Left ventricle myocardium superior (tissue), 1 donor: ENCODE measurements at places on chromosomes 4 and X. TPM values are rescaled to one million over a fixed set of nuclear protein-coding genes. Genes with fewer than 3 reads are reported as not detected.
A peak's percentile ranks its signal among the peaks of the same experiment; 100 is the strongest.

Gene EGF
- total RNA-seq, result 12.3 TPM

Gene TCP11X2
- total RNA-seq, result not detected

Gene CHRDL1
- 4.4 TPM for total RNA-seq

Gene RP2
- total RNA-seq, result 3.1 TPM

Gene SPRY1
- 45.8 TPM for total RNA-seq

Gene FAM241A
- total RNA-seq, result 11.3 TPM

Gene ZNF81
- total RNA-seq, result 4.7 TPM

DNA sequence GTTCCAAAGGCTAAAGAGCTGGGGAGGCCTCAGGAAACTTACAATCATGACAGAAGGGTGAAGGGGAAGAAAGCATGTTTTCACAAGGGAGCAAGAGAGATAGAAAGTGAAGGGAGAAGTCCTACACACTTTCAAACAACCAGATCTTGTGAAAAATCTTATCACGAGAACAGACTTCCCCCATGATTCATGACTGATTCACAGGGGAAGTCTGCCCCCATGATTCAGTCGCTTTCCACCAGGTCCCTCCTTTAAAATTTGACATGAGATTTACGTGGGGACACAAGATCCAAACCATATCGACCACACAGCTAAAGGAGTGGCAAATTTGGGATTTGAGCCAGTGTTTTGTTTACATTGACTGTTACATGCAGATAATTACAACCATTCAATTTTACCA, 971.1 kb upstream of the HS3ST1 start:
- no peak for DNase-seq

GRCh38 chr4:77488882-77489281, 116.7 kb upstream of the CXCL13 start:
- no peak for DNase-seq

- no peak for DNase-seq
These were observed 856.0 kb downstream of the TRAM1L1 start for GRCh38 chr4:116229420-116229819.

GRCh38 chrX:97294041-97294440, 410.3 kb downstream of the RPA4 start:
- DNase-seq, result no peak

DNA sequence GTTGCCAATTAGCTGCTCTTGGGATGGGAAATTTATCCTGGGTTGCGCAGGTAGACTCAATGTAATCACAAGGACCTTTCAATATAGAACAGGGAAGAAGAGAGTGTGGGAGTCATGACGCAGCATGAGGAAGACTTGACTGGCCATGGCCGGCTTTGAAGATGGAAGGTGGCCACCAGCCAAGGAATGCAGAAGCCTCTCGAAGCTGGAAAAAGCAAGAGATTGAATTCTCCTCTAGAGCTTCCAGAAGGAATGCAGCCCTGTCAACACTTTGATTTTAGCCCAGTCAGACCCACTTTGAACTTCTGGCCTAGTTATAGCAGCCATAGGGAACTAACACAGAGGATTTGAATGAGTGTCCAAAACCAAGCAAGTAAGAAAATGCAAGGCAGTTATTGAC, 14.7 kb upstream of the SH3KBP1 start:
- peak; percentile 44 for DNase-seq

GRCh38 chr4:84327526-84327925, 171.6 kb downstream of the NKX6-1 start:
- DNase-seq, result no peak

DNA sequence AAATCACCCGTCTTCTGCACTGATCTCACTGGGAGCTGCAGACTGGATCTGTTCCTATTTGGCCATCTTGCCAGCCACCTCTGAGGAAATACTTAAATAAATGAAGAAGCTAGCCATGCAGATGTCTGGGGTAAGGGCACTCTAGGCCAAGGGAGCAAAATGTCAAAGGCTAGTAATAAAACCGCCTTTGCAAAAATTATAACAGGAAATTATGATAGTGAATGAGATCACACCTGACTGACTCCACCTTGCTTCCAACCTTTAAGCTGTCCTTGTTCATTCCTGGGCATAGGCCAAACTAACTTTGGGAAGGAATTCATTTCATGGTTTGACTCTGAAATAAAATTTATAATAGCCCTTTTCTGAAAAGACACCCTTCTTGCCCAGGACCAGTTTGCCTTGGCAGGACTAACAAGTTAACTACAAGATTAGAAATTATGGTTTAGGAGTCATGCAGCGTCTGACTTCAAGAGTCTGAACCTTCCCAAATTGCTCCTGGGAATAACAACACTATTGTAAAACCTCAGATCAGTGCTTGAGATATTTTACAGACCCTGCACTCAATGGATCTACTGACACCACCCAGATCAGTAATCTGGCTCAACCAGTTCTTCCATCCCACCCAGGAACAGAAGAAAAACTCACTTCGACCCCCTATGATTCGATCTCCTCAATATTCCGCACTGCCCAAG, 246.9 kb upstream of the HDX start:
- DNase-seq, result no peak

DNA sequence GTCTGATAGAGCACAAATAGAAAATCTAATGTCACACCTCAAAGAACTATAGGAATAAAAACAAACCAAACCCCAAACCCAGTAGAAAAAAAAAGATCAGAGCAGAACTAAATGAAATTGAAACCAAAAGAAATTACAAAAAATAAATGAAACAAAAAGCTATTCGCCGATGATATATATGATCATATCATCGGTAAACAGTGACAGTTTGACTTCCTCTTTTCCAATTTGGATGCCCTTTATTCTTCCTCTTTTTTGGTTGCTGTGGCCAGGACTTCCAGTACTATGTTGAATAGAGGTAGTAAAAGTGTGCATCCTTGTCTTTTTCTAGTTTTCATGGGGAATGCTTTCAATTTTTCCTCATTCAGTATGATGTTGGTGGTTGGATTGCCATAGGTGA, 215.3 kb upstream of the AR start:
- no peak for DNase-seq

GRCh38 chr4:3342182-3342854, 49.5 kb downstream of the RGS12 start:
- no peak for DNase-seq

DNA sequence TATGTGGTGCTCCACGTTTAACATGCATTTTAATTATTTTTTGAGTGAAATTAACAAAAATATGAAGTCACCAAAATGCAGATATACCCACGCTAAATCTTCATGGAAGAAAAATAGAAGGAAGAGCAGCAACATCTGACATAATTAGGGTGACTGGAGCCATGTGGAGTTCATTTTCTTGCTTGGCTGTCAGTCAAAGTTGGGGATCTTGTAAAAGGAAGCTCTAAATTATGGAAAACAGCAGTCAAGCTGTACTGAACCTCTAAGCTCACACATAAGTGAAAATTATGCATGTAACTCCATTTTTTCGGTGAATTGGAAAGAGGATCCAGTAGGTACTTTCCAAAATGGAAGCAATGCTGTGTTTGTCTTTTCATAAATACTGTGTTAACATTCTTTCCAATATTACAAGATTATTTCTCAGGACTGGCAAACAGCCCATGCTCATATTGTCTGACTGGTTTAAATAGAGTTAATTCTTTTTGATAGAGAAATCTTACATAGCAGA, 9.7 kb upstream of the PDGFC start:
- no peak for DNase-seq

DNA sequence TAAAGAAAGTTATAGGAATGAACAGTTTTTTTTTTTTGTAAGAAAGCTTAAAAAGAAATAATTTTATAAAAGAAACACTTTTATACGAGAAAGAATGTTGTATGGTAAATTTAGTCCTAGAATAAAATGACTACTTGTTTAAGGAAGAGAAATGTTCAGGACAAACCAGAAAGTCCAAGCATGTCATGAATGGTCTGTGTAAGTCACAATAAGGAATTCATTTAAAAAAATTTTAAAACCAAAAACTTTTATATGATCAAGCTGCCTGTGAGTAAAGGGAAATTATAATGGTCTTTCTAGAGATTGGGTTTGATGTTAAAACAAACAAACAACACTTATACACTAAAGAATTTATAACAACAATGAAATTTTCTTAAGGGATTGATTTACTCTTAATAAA, 858.9 kb upstream of the PCDH7 start:
- DNase-seq, result no peak

DNA sequence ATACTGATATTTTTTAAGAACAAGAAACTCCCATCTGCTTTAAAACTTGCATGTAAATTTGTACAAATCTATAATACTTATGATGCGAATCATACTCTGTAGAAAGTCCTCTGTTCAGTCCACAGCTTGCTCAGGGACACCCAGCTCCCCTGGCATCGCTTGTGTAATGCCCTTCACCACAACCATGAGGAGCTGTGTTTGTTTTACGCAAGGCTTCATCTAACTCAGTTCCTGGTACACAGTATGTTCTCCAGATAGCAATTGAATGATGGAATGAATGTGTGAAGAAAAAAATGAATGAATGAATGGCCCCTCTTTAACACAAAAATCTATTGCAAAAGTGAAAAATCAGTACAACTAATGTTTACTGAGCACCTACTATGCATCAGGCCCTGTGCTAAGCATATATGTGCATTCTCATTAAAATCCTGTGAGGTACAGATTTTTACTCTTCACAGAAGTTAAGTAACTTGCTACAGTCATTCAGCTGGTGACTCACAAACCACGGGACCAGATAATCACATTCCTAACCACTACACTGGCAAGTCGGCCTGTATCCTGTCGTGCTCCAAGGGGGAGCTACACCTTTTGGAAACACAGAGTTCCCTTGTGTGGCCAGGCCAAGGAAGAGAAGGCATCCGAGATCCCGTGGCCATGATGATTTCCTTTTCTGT, 58.7 kb upstream of the KDR start:
- DNase-seq, result no peak

DNA sequence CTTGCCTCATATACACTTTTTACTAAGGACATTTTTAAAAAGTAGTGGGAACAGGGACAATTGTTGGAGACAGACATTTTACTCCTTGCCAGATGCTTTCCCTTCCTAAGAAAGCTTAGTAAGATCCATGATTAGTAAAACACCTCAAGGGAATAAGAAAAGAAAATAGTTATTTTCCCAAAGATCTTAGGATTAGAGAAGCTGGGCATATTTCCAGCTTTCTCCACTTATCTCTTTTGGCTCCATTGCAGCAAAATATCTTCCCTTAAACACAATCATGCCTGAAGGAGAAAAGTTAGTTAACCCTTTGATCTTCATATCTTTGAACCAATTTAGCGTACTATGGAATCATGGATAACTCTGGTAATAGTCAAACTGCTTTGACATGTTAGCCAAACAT, 257.9 kb downstream of the PCDH18 start:
- DNase-seq, result no peak
